Right kidney (tissue), 9 donors: ENCODE measurements at places on chromosomes 6 and 20.

GRCh38 chr6:67411036-67411435 is 1224.0 kb upstream of the ADGRB3 start:
- no peak for DNase-seq

- DNase-seq: peak; percentile 32
Observed at GRCh38 chr6:25042036-25042521, 106.3 kb upstream of the RIPOR2 start.

DNA sequence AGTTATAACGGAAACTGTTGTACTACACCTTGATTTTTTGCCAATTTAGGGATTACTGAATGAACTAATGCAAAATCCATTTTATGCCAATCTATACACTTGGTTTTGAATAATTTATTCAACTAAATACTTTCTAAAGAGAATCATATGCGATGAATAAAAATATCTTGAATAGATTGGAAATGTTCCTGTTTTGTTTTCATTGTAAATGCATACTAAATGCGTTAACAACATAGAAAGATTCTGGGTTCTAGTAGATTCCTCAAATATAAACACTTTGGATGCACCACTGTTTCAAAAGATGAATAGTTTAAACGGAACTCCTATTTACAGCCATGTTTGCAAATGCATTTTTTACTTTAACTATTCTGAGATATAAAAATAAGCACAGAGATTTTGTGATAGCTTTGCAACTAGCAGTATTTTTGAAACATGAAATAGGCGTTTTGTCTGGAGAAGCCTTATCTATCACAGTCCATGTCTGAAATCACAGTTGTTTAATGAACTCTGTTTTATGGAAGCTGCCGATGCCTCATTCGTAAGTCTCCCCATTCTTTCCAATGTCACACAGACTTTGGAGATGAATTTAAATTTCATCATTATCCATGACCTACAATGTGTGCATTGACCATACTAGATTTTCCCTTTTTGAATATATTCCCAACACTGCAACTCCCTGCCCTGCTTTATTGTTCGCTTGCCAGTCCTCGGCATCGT is 277.7 kb upstream of the QKI start:
- no peak for DNase-seq

DNA sequence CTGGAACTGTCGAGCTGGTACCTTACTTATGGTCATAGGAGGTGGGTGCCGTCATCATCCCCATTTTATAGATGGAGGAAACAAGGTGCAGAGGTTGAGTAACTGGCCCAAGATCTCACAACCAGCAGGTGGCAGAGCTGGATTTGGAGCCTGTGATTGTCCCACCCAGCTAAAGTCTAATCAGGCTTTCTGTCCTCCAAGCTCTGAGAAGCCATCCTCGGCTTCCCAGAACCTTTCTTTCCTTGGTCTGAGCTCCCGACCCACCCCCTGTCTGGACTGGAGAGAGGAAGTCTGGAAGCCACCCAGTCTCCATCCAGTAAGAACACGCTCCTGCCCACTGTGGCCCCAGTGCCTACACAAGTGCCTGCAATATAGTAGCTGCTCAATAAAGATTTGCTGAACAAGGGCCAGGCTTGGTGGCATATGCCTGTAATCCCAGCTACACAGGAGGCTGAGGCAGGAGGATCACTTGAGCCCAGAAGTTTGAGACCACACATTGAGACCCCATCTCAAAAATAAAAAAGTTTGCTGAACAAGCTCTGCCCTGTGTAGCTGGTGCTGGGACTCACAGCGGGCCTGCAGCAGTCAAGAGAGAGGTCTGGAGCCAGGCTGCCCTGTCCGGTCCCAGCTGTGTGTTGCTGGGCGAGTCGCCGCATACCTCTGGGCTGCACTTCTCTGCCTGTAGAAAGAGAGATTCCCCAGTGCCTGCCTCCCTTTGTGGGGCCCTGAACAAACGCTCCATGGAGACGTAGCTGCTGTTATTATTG is 32.5 kb upstream of the DLGAP4 start:
- DNase-seq: no peak

- no peak for DNase-seq
Observed at GRCh38 chr6:54198134-54198533, 86.9 kb downstream of the MLIP start.

GRCh38 chr6:15313367-15313766 is 67.5 kb downstream of the JARID2 start:
- no peak for DNase-seq

- DNase-seq: no peak
Observed at GRCh38 chr6:32602383-32602782, 12.7 kb upstream of the HLA-DRB1 start.

GRCh38 chr20:63664861-63665594 is 6.9 kb downstream of the RTEL1 start:
- no peak for DNase-seq

GRCh38 chr6:28600245-28600644 is 74.6 kb downstream of the GPX5 start:
- DNase-seq: no peak

- no peak for DNase-seq
Observed at GRCh38 chr6:28816909-28817807, 106.6 kb downstream of the TRIM27 start.

DNA sequence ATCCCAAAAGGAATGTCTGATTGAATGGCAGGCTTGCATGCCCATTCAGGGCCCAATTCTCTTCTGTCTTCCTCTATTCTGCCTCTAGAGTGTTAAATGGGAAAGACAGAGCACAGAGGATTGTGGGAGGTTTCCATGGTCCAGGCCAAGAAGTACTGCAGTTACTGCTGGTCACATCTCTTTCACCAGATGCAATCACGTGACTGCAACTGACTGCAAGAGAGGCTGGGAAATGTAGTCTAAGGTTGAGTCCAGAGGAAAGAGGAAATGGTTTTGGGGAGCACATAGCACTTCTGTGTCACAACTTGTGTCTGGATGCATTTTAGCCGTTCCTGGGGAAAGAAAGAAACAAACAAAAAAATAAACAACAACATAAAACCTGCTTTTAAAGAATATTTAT is 336.4 kb upstream of the BTBD3 start:
- DNase-seq: no peak

GRCh38 chr6:72035966-72036365 is 149.6 kb downstream of the RIMS1 start:
- no peak for DNase-seq

DNA sequence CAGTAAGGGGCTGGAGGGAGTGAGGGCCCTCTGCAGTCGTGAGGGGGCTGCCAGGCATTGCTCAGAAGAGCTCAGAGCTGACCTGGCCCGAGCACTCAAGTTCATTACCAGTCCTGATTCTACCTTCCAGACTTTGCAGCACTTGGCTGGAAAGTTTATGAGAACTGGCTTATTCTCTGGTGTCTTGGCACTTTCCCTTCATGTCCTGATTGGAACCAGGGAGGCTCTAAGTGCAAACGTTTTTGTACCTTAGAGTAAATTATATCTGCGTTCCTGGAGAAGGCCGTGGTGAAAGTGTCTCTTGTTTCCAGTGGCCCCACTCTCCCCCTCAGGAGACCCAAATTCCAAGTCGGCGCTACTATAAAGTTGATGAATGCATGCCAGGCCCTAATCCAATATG is 402.3 kb downstream of the CDC5L start:
- no peak for DNase-seq

GRCh38 chr6:168132531-168133167 is 53.6 kb upstream of the FRMD1 start:
- DNase-seq: peak; percentile 76

DNA sequence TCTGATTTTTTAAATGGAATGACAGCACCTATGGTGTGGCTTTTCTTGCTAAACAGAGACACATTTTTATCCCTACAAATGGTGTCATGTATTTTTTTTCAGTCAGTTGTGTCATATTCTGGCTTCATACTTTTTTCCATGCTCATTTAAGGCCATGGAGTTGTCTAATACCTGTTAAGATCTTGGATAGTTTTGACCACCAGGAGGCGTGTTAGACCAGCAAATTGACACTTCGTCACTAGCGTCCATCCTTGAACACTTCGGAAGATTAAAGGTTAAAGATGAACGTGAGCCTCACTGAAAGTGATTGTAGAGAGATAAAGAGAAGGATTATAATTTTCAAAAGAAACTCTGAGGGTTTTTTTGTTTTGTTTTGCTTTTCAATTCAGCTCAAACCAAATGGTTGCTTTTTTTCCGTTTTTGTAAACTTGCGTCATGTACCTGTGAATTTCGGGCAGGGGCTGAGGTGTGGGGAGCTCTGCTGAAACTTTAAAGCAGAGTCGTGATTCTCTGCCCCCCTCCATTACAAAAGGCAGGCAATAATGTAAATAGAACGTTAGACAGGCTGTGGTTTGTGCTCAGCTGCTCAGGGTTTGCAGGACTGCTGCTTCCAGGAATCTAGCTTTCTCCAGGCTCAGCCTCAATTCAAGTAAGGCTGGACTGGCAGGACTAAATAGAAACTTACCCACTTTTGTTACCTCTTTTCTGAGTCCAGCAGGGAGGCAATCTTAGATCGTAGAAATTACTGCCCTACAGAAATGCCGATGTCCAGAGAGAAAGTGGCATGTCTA is 245.1 kb downstream of the FOXA2 start:
- DNase-seq: peak; percentile 21

GRCh38 chr6:52909131-52909530 is 367 bp downstream of the GSTA3 start:
- DNase-seq: no peak

DNA sequence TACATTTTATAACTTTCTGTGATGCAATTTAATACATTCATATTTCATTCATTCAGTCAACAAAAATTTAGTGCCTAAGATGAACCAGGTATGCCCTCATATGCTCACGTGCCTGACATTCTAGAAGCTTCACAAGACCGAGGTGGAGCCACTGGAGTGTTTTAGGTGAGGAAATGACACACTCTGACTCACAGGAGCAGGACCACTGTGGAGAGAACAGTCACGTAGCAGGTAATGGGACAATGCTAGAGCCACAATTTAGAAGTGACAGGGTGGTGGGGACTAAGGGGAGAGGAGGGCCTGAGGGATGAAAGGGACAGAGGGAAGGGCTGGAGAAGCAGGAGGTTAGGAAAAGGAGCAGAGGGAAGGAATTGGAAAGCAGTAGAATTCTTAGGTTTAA is 17.6 kb upstream of the HLA-A start:
- DNase-seq: no peak

DNA sequence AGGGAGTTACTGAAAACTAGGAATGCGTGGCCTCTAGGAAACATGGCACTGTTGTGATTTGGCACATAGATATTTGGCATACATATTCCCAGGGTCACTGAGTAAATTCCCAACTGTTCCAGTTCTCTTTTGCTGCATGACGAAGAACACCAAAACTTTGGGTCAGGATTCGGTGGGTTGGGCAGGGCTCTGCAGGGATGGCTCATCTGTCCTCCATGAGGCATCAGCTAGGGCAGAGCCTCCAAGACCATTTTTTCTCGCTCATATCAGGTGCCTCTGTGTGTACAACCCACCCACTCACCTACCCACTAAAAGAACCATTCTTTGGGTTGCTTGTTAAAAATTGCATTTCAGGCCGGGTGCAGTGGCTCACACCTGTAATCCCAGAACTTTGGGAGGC is 57.1 kb downstream of the SSR1 start:
- DNase-seq: no peak

- DNase-seq: no peak
Observed at GRCh38 chr20:59033616-59034165, 1.6 kb upstream of the ATP5F1E start.

DNA sequence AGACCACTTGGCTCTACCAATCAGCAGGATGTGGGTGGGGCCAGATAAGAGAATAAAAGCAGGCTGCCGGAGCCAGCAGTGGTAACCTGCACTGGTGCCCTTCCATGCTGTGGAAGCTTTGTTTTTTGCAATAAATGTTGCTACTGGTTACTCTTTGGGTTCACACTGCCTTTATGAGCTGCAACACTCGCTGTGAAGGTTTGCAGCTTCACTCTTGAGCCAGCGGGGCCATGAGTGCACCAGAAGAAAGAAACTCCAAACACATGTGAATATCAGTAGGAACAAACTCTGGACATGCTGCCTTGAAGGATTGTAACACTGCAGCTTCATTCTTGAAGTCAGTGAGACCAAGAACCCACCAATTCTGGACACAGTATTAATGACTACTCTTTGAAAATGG is 89.9 kb upstream of the MBOAT1 start:
- DNase-seq: no peak

GRCh38 chr6:86913795-86914194 is 23.5 kb upstream of the HTR1E start:
- DNase-seq: no peak

DNA sequence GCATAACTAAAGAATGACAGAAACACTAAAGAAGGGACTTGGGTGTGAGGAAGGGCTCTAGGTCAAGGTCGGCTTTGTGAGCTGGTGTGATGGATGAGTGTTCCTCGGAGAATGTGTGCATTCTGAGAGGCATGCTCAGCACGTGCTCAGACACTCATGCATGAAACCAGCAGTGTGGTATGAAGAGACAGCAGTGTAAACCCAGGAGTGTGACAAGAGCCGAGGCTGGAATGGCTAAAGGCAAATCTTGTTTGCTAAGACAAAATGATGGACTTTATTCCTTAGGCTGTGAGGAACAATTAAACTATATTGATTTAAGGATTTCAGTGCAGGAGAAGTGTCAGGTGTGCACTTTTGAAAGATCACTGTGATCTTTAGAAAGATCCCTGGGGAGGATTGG is 107.4 kb upstream of the MAP7 start:
- no peak for DNase-seq

DNA sequence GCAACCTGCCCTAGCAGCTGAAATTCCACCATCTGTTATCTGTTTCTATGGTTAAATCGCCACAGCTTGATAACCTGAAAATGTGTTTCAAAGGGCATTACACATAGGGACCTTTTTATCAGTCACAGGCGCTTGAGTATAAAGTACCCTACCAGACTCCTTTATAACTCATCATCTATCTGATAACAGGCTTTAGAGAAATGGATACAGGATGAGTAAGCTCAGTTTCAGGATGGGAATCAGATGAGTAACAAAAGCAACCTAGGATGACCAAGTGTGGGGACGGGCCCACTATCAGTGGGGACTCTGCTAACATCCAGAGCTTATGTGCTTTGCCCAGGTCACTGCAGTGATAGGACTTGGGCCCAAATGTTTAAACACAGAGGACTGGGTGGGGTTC is 75.6 kb downstream of the PRND start:
- no peak for DNase-seq

- no peak for DNase-seq
Observed at GRCh38 chr6:168934660-168935627, 318.7 kb downstream of the THBS2 start.

DNA sequence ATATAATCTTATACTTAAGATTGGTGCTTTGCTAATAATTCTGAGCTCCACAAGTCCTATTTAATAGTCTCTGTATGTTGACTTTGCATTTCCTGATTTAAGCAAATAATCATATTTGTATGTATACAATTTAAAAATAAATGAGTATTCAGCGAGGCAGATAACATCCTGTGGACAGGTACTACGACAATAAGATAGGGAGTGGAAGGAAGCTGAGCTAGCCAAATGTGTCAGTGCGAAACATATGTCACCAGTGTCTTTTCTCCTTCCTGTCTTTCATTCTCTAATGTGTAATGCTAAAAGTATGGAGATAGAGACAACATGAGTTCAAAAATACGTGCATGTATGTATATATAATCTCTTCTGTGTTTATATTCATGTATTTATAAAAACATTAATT is 359.6 kb upstream of the KCNQ5 start:
- DNase-seq: no peak
